ENCODE measurements at places on chromosomes 4 and X. TPM values are rescaled to one million over a fixed set of nuclear protein-coding genes. Genes with fewer than 3 reads are reported as not detected.

MOB1B gene
- 10.3 TPM for total RNA-seq

MYOZ2 gene
- total RNA-seq, result 0.13 TPM

PNMA6A gene
- total RNA-seq, result 0.20 TPM

CENPVL3 gene
- total RNA-seq, result not detected

HUWE1 gene
- total RNA-seq, result 80.9 TPM

NHSL2 gene
- 18.9 TPM for total RNA-seq

SUPT20HL1 gene
- total RNA-seq, result not detected

C4orf50 gene
- total RNA-seq, result under 0.01 TPM

NSG1 gene
- total RNA-seq, result 2.7 TPM

SSX1 gene
- total RNA-seq, result not detected

SPANXB1 gene
- not detected for total RNA-seq

BEX1 gene
- total RNA-seq, result 1.00 TPM

NPFFR2 gene
- not detected for total RNA-seq

FAM184B gene
- not detected for total RNA-seq

NAP1L2 gene
- 0.34 TPM for total RNA-seq

ASB5 gene
- total RNA-seq, result not detected

CABS1 gene
- not detected for total RNA-seq

TMPRSS11B gene
- not detected for total RNA-seq

UGT2A1 gene
- total RNA-seq, result not detected

IL15 gene
- 2.6 TPM for total RNA-seq

IL2 gene
- not detected for total RNA-seq

LONRF3 gene
- total RNA-seq, result 3.9 TPM

SATL1 gene
- total RNA-seq, result not detected

GC gene
- total RNA-seq, result not detected

ARX gene
- total RNA-seq, result not detected

PABPC1L2B gene
- not detected for total RNA-seq

RTL5 gene
- total RNA-seq, result 0.44 TPM

VCX3A gene
- not detected for total RNA-seq

EDA gene
- 1.1 TPM for total RNA-seq

AMMECR1 gene
- 4.7 TPM for total RNA-seq

PAGE2B gene
- not detected for total RNA-seq

IL9R gene
- not detected for total RNA-seq

STOX2 gene
- 2.3 TPM for total RNA-seq
